ENCODE measurements at places on chromosomes 3 and 15.

DNA sequence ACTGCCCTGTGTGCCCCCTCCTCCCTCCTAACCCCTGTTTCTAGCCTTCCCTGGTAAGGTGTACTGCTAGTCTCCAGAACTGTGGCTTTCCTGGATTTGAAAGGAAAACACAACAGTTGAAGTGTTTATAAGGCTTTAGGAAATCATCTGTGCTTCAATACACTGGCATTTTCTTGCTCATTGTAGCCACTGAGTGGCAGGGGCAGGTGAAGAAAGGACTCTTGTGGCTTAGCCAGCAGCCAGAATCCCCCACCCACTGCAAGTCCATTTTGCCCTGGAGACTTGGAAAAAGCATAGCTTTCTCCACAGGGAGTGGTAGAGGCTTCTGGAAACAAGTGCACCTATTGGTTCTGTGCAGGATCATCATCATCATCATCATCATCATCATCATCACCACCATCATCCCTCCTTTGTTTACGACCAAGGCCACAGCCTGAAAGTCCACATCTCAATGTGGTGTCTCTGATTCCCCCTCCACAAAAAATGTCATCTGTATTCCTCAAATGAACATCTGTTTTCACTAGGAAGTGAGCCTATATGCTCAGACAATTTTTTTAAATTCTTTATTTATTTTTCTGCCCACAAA is 33.4 kb downstream of the AQP9 start:
- no peak for DNase-seq

GRCh38 chr15:56469483-56469882 is 4.5 kb upstream of the MNS1 start:
- DNase-seq: no peak

DNA sequence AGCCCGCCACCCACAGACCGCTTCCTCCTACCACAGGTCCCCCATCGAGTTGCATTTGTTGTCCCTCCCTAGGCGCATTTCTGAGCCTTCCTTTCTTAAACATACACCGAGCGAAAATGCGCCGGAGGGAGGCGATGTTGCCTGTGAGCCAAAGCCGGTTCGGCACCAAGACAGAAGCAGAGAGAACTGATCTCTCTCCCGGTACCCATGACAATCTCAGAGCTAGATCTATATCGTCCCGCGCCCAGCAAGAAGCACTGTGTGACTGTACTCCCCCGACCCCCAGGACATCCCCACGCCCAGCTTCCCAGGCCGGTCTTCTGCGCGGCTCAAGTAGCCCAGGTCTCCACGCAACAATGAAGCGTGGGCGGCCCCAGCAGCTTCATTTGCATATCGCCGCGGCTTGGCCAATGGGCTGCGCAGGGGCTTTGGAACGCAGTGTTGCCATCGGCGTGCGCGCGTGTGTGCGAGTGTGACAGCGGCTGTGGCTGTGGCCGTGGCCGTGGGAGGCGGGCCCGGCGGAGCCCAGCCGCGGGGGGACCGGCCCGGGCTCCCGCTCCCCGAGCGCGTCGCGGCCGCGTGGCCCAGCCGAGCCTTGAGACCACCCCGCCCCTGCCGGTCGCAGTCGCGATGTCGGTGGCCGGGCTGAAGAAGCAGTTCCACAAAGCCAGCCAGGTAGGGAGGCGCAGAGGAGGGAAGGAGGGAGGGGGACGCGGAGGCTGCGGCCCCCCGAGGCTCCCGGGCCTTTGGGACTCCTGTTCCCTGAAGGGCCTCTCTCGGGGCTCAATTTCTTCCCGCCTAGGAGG is at the start of gene SH3GL3:
SH3GL3 (plus strand) TSS at position 438 of the 806 bp plus-strand sequence; CDS start at position 631, 193 bp downstream.
- DNase-seq: peak; percentile 23

DNA sequence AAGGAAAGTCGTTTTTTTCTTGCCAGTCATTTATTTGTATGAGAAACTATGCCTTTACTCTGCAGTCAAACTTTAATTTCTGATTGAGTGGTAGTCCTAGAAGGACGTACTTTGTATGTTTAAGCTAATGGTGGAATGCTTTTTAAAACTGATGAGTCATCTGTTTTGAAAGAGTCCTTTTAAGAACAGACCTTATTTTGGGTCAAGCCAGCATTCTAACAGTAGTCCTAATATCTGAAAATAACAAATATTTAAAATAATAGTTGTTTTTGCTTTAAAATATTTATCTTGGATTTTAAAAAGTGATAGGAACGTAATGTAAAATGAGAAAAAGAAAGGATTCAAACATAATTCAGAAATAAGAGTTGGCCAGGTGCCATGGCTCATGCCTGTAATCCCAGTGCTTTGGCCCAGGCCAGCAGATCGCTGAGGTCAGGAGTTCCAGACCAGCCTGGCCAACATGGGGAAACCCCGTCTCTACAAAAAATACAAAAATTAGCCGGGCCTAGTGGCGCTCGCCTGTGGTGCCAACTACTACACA is 1.3 kb upstream of the LRRC58 start:
- no peak for DNase-seq

DNA sequence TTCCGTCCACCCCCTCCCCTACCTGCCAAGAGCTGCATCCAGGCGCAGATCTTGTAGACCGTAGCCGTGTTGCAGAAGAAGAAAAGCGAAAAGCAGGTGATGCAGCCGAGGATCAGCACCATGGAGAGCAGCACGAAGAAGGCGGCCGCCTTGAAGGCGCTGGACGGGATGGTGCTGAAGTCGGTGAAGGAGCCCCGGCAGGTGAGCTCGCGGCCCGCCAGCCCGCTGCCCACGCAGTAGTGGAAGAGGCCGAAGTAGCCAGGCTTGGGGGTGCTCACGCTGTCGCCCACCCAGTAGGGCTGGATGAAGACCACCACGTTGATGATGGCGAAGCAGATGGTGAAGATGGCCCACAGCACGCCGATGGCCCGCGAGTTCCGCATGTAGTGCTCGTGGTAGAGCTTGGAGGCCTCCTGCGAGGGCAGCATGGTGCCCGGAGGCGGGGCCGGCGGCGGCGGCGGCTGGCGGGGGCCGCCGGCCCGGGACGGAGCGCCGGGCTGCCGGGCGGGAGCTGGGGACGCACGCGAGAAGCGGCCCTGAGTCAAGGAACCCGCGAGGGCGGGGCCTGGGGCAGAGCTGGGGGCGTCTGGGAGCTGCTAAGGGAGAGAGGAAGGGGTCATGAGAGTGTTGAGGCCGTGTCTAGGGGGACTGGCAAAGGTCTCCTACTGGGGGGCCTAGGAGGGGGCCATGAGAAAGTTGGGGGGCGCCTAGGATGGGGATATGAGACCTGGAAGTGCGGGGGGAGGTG is 1.2 kb downstream of the LHFPL4 start:
- DNase-seq: no peak

- peak; percentile 74 for DNase-seq
Observed at GRCh38 chr3:156787926-156788663, 38.1 kb upstream of the LEKR1 start.

- DNase-seq: no peak
Observed at GRCh38 chr3:131277836-131278497, 103.6 kb upstream of the NUDT16 start.

GRCh38 chr3:39427506-39427905 is 21.0 kb downstream of the RPSA start:
- DNase-seq: no peak

GRCh38 chr3:152398495-152398894 is 129.8 kb downstream of the MBNL1 start:
- DNase-seq: no peak

DNA sequence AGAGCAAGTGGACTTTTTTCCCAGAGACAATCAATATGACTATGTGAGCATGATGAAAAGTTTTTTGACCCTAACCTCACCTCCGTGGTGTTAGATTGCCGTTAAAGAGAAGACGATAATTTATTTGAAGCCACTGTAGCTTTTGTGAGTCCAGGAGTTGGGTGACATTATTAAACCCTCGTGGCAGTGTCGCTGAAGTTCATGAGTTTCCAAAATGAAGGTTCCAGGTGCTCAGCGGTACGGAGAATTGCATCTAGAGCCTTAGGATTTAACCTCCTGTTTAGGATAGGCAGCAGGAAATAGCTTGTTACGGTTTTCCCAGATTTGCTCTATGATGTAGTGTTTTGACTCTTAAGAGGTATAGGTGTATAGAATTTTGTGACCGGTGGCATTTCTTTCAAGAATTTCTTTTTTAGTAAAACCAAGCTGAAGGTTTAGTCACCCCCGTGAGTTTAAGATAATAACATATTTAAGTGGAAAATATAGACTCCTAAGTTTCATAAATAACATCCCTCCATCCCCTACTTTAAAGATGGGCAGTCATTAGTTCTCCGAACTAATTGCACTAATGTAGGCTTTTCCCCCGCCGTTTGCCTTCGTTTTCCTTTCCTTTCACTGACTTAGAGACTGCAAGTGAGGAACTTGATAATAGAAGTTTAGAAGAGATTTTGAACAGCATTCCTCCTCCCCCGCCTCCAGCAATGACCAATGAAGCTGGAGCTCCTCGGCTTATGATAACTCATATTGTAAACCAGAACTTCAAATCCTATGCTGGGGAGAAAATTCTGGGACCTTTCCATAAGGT is 2.0 kb downstream of the SMC4 start:
- DNase-seq: peak; percentile 33

DNA sequence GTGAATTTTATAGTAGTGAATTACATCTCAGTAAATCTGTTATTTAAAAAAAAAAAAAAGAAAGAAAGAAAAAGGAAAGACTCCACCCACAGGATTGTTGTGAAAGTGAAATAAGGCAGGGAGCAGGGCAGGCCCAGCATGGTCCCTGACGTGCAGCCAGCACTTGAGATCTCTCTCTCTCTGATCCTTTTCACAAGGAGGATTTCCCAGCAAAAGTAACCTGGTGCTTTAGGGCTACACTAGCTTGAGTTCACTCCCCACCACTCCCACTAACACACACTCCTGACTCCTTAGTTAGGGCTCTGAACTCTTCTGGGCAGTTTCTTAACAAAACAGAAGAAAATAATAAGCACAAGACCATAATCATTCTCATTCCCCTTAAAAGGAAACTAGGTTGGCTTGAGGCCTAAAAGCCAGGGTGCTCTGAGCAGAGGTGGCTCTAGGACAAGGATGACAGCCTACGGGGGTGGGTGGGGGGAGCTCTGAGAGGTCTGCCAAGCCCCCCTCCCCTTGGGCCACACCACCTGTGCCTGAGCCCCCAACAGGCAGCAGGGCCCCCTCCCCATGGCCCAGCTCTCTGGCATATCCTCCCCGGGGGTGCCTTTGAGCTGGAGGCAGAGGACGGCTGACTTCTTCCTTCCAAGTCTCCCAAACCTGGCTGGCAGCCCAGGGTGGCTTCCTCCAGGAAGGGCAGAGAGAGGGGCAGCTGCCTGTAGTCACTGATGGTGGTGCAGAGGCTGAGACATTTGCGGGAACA is 856 bp downstream of the TMEM40 start:
- no peak for DNase-seq

DNA sequence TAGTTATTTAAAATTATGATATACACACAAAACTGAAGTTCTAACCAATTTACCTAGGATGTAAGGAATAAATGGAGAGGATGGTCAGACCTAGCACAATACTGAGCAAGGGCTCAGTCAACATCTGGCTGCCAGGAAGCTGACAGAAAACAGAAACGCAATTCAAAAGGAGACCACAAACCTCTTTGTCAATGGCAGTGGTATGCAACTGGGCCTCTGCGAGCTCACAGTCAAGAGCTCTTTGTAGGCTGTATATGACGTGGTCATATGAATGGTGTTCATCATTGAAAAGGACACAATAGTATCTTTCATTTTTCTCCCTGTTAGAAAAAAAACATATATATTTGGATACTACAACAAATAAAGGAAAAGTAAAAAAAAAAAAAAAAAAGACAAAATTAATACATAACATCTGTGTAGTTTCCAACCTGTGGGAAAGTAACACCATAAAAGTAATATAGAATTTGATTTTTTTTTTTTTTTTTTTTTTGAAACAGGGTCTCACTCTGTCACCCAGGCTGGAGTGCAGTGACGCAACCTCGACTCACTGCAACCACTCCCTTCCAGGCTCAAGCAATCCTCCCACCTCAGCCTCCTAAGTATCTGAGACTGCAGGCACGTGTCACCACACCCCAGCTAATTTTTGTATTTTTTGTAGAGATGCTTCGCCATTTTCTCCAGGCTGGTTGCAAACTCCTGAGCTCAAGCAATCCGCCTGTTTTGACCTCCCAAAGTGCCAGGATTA is 37.9 kb downstream of the UBR1 start:
- DNase-seq: no peak

- DNase-seq: no peak
Observed at GRCh38 chr3:100641471-100642032, 32.2 kb downstream of the ADGRG7 start.

GRCh38 chr3:52302426-52303145 is 13.5 kb upstream of the DNAH1 start:
- no peak for DNase-seq

DNA sequence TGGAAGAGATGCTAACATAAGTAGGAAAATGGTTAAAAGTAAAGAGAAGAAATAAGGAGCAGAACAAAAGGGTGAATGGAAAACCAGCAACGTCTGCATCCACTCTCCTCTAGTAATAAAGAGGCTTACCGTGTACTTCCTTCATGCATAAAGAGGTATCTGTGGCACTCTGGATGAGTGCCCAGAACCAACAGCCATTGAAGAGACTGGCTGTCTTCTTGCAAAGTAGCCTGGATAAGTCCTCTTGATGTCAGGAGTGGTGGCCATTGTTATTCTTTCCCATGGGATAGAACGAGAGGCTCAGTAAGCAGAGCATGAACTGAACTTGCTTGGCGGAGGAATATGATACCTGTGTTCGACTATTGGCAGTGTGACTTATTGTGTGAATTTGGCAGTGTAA is 186.2 kb upstream of the RASGRP1 start:
- DNase-seq: no peak

DNA sequence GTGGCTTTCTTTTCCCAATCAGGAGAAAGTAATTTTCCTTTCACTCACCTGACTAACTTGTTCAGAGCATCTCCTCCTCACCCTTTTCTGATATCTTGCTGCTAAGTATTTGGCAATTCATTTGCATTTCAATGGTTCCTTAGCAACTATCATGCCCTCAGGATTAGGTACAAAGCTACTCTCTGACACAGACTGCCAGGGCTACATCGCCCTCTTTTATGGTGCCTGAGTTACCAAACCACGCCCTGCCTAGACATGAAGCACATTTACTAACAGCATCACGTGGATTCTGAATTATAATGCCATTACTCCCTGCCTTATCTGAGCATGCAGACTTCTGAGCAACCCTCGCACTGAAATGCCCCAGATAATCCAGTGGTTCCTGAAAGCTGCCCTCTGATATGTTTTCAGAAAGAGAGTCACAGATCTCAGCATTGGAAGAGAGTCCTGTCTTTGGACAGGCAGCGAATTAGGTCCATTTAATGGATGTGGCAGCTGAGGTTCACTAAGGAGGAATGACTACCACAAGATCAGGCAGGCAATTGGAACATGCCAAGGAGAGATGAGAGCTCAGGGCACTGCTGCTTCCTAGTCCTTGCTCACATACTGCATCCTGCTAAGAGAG is 14.5 kb downstream of the EPHB1 start:
- DNase-seq: no peak

DNA sequence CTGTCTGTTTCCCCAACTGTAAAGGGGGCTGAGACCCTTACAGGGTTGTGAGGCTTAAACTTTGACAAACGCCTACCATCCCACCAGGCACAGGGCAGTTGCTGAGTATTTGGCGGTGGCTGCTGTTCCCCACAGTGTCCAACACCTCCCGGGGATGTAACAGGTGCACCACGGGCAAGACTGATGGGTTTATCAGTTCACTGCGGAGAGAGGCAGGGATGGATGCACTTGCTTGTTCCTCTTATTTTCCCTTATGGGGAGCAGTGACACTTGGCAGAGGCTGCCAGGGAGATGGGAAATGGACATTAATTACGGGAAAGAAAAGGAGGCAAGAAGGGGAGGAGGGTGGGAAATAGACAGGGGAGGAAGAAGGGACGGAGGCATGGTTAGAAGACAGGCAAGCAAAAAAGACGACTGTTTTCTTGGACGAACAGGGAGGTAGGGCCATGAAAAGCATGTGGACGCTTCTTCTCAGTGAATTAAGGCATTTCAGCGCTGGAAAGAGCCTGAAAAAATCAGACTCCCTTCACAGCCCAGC is 16.6 kb upstream of the ADIPOQ start:
- no peak for DNase-seq

GRCh38 chr3:36678216-36679013 is 85.9 kb downstream of the DCLK3 start:
- DNase-seq: no peak

Measured in amniotic stem cell (primary cell).